ENCODE measurements at places on chromosomes 7 and 10. TPM values are rescaled to one million over a fixed set of nuclear protein-coding genes. Genes with fewer than 3 reads are reported as not detected.

DNA sequence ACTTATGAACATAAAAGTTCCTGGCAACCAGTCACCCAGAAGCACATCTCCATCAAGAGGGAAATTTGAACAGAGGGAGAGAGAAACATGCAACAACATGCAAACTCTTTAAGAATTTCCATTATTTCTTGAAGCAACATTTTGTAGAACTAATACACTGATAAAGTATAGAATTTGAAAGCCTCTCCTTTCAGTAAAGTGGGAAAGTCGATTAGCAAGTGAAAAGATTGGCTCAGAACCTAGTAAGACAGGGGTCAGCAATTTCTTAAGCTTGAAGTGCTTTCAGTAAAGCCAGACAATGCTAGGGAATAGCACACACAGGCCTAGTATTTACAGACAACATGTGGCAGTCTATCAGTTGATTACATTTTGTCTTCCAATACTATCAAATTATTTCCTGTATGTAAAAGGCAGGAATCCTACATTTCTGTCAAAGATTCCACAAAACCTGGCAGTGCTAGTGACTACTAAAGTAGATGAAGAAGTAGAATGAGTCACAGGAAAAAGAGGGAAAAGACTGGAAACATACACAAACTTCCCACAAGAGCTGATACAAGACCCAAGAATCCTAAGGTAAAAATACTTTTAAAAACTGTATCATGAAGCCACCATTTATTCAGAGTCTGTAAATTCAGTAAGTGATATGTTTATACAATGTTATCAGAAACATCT, 25.2 kb downstream of the DNAJC1 start:
- H3K4me3 ChIP-seq = no peak overlapping the region
- no peak for DNase-seq
- no peaks in the 10 kb centered on the region for H3K27me3 ChIP-seq
- H3K4me1 ChIP-seq = peaks cover 1% of the 10 kb centered on the region
- H3K27ac ChIP-seq = no peak overlapping the region

DNA sequence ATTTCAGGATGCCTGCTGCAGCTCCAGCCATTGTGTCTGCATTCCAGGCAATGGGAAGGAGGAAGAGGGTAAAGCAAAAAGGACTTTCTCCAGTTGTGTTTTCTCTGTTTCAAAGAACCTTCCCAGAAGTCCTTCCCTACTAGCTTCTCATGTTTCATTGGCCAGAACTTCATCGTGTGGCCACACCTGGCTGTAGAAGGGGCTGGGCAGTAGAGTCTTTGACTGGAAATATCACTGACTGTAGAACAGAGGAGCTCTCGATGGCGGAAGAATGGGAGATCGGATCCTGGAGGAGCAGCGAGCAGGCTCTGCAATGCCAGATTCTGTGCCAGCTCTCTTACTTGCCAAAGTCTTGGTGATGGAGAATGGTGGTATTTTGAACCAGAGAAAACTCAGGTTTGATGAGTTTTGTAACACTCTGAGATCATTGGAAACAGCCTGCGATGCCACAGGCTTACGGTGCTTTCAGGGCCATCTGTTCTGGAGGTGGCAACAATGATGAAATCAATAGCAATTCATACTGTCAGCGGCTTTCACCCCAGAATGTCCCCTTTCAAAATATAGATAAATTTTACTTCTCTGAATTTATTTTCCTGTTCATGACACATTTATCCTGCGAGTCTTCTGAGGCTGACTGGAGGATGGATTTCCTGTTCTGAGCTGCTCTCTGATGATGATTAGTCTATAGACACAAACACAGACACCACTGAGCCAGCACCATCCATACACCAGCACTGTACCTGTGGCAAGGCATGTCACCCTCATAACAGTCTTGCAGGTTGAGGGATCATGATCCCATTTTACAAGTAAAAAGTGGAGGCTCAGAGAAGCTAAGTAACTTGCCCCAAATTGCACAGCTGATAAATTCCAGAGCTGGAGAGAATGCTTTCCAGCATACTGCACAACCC, 204.2 kb downstream of the EMX2 start:
- no peaks in the 10 kb centered on the region for H3K36me3 ChIP-seq
- H3K27ac ChIP-seq = no peak overlapping the region
- no peak overlapping the region for H3K4me3 ChIP-seq
- H3K4me1 ChIP-seq = no peaks in the 10 kb centered on the region

DNA sequence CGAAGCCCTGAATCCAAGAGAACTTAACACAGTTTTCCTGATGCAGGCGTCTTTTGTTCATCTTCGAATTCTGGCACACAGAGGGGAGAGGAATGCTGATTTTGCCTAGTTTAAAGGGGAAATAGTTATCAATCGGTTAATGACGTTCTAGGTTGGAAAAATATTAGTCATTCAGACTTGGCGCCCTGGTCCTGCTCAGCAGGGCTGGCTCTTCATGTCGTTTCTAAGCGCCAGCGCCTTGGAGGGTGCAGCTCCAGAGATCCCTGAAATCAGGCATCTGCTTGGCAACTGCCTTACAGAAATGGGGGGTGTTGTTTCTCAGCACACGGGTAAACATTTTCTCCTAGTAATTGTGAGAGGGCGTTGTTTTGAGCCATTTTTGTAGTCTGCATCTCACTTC, 1.3 kb upstream of the PRTFDC1 start:
- H3K4me3 ChIP-seq = no peak overlapping the region
- DNase-seq = no peak
- peak overlapping the region; percentile 95 for H3K27ac ChIP-seq
- H3K36me3 ChIP-seq = no peaks in the 10 kb centered on the region

GRCh38 chr7:3650844-3651243, 349.8 kb downstream of the SDK1 start:
- no peaks in the 10 kb centered on the region for H3K27me3 ChIP-seq
- no peak for DNase-seq
- no peak overlapping the region for H3K4me3 ChIP-seq
- no peaks in the 10 kb centered on the region for H3K36me3 ChIP-seq

ENTPD1 gene
- 5.0 TPM for total RNA-seq

DNA sequence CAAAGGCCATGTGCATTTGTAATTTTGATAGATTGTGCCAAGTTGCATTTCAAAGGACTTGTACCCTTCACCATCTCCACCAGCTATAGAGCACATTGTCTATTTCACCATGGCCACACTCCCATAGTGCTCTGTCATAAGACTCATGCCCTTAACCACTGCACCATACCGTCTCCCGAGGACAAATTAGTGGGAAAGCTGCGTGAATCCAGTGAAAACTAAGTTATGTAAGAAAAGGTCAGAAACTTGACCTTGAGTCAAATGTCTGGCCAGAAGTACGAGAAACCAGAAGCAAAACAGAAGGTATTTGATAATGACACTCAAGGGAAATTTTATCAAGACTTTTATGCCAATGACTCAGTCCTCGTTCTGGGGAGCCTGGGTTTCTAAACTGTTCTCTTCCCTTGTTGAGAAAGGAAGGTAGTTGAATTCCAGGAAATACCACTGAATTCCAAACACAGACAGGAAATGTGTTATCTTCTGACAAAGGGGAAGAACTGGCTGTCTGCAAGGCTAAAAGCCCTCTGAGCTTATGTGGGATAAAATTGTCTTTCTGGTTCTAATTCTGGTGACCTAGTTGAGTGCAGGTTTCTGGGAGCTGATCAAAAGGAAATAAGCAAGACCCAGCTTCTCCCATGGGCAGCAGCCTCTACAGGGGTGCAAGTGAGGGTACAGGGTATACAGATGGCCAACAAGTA, 49.7 kb downstream of the CDK1 start:
- no peak overlapping the region for H3K4me3 ChIP-seq
- H3K36me3 ChIP-seq = no peaks in the 10 kb centered on the region
- peaks cover 8% of the 10 kb centered on the region for H3K4me1 ChIP-seq
- DNase-seq = no peak
- H3K27me3 ChIP-seq = no peaks in the 10 kb centered on the region
- no peak overlapping the region for H3K27ac ChIP-seq

LRRD1 gene
- not detected for total RNA-seq

TRIM50 gene
- not detected for total RNA-seq

GRCh38 chr7:87413029-87413428, 62.5 kb downstream of the ABCB4 start:
- H3K4me3 ChIP-seq = no peak overlapping the region
- no peak overlapping the region for H3K27ac ChIP-seq
- H3K27me3 ChIP-seq = no peaks in the 10 kb centered on the region
- no peak for DNase-seq

DNA sequence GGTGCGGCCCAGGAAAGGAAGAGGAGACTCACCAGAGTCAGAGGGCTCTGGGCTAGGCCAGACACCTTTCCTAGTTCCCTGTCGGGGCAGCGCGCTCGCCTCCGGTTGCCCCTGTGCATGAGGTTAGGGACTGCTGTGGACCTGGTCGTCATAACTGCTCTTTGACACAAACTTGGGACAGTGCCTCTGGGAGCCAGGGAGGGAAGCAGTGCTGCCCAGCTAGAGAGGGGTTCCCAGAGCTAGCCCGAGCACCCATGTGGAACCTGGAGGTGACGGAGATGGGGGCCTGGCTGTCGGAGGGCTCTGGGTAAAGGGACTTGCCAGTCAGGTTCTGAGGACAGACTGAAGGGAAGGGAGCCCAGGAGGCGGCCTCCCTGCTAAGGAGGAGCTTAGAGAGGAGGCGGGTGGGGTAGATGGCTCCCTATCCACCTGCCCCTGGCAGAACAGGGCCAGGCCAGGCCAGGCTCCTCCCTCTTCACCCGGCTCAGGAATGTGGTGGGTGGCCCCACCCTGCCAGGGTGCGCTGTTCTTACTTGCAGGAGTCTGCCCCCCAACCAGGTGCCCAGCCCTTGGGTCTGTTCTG, 29.7 kb downstream of the AGAP3 start:
- H3K4me1 ChIP-seq = peaks cover 3% of the 10 kb centered on the region
- H3K36me3 ChIP-seq = no peaks in the 10 kb centered on the region

PRLHR gene
- total RNA-seq = 0.57 TPM

DNA sequence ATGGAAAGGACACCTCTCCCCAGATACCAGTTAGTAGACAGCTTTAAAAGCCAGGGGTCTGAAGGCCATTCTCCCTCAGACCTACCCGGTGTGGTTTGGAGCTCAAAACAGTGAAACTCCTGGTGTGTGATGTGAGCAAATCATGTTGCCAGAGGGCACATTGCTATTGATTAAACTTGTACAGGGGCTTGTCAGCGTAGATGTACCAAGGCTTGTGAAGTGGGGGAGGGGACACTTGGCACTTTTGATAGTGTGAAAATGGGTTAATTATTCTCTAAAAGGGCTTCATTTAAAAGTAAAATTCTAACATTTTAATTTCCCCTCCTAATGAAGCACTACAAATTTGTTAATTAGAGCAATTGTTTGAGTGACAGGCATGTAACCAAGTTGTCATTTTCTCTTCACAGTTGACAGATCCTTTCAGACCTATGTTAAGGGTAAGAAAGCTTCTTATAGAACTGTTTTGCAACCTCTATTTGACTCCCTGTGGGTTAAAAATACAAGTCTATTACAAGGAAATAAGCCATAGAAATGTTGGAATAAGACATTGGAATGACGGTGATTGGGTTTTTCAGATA, 356.9 kb upstream of the GALNT17 start:
- no peaks in the 10 kb centered on the region for H3K36me3 ChIP-seq
- H3K27me3 ChIP-seq = no peaks in the 10 kb centered on the region
- peaks cover 6% of the 10 kb centered on the region for H3K4me1 ChIP-seq
- no peak overlapping the region for H3K27ac ChIP-seq
- DNase-seq = no peak
- H3K4me3 ChIP-seq = no peak overlapping the region

GRCh38 chr7:99139036-99139435, 4.9 kb downstream of the SMURF1 start:
- H3K4me1 ChIP-seq = peaks cover 6% of the 10 kb centered on the region
- H3K4me3 ChIP-seq = no peak overlapping the region
- H3K36me3 ChIP-seq = no peaks in the 10 kb centered on the region

DNA sequence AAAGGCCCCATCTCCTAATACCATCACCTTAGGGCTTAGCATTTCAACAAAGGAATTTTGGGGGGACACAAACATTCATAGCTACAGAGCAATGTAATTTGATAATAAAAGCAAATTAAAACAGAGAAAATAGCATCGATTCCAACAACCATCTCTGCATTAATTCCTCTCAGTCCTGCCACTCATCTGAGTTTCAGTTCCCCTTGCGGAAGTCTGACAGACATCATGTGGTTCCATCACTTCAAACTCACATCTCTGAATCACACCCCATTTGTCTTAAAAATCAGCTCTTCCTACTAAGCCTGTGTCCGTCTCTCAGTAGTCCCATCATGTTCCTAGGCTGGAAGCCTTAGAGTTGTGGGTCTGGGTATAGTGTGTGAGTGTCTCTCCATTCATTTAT, 3.6 kb downstream of the ADCK2 start:
- H3K4me1 ChIP-seq = no peaks in the 10 kb centered on the region
- no peak overlapping the region for H3K4me3 ChIP-seq
- DNase-seq = no peak
- no peaks in the 10 kb centered on the region for H3K36me3 ChIP-seq
- no peak overlapping the region for H3K27ac ChIP-seq
- no peaks in the 10 kb centered on the region for H3K27me3 ChIP-seq
